ENCODE measurements at places on chromosomes 5 and 9.

GRCh38 chr5:153081385-153081784, 409.1 kb upstream of the GRIA1 start:
- DNase-seq: no peak

DNA sequence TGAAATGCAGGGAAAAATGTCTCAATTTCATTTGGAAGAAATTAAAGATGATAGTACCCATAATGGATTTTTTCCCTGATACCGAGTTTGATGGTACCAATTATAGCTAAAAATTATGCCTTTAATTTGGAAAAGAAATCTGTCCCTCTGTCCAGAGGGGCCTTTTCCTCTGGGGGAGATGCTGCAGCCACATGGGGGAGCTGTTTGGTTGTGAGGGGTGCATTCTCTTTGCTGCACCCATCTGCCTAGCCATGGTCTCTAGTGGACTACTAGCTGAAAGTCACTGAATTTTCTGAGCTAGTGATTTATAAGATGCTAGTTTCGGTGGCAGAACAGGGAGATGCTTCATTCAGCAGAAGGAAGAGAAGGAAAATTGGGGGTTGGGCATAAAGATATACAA, 9.6 kb downstream of the SEC61B start:
- DNase-seq: peak; percentile 9

DNA sequence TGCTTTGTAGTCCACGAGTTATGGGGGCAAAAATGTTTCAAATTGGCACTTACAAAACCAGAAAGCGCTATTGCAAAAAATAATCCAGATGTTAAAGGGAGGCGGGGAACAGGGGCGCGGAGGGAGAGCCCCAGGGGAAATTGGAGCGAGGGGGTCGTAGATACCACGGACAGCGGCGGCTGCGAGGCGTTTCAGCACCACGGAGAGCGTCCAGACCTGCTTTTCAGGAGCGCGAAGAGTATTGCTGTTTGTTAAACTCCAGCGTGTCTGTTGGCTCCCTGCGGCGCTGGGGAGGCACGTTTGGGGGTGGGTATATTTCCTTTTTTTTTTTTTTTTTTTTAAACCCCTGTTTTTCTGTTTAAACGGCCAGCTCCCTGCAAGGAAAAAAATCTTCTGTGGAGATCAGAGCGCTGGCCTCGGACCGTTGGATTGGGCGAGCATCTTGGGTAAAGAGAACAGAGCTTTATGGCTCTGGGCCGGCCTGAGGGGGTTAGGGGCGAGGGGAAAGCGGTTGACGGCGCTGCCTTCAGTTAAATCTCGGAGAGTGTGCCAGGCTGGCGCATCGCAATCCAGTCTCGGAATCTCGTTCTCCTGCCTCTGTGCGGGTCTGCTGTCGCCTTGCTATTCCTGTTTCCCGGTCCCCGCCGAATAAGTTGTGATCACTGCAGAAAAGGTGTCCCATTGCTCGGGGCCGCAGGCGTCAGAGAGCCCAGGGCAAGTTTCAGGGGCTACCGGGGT, at the start of gene GLRA1:
Gene GLRA1, minus strand, starts transcription at position 288 of the 738 bp plus-strand sequence. CDS start 302 bp downstream, outside the sequence.
- peak; percentile 79 for DNase-seq

- DNase-seq: no peak
These were observed 149.6 kb downstream of the ASTN2 start for GRCh38 chr9:117265253-117265652.

- DNase-seq: no peak
These were observed 246.1 kb downstream of the KIF4B start for GRCh38 chr5:155259648-155260047.

DNA sequence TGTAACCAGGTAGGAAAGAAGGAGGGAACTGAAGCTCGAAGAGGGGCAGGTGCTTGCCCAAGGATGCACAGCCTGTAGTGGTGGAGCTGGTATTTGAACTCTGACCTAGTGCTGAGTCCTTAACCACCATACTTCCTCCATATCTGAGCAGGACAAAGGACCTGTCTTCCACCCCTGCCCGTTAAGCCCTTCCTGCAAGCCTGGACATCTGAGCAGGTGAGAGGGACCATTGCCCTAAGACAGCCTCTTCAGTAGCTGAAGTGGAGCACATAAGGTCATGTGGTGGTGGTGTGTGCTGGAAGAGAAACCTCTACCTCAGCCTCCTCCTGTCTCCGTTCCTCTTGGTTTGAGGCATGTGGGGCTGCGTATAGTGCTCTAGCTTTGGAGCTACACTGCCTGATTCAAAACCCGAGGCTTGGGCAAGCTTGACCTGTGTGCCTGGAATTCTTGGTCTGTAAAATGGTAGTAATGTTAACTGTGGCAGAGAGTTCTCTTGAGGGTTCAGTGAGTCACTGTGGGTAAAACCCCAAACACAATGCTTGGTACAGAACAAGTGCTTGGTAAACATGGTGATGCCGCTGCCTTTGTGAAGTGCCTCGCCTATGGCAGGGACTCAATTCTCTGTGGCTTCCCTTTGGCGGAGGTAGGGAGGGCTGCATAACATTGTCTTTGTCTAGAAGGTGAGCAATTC, 7.4 kb downstream of the GALNT10 start:
- no peak for DNase-seq

DNA sequence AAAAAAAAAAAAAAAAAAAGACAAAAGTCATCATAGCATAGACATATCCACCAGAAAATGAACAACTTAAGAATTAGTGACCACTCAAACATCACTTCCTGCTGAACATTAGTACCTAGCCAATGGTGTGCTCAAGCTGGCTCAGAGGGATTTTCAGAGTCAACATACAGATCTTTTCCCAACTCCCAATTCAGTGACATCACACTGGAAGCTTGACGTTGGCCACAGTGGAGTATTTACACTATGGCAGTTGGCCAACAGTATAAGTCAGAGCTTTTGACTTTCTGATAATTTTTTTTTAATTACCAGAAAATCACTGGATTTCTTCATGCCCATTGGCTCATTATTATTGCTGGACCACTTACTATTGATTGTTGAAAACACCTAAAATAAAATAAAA, 383.5 kb downstream of the ARHGEF28 start:
- DNase-seq: no peak

DNA sequence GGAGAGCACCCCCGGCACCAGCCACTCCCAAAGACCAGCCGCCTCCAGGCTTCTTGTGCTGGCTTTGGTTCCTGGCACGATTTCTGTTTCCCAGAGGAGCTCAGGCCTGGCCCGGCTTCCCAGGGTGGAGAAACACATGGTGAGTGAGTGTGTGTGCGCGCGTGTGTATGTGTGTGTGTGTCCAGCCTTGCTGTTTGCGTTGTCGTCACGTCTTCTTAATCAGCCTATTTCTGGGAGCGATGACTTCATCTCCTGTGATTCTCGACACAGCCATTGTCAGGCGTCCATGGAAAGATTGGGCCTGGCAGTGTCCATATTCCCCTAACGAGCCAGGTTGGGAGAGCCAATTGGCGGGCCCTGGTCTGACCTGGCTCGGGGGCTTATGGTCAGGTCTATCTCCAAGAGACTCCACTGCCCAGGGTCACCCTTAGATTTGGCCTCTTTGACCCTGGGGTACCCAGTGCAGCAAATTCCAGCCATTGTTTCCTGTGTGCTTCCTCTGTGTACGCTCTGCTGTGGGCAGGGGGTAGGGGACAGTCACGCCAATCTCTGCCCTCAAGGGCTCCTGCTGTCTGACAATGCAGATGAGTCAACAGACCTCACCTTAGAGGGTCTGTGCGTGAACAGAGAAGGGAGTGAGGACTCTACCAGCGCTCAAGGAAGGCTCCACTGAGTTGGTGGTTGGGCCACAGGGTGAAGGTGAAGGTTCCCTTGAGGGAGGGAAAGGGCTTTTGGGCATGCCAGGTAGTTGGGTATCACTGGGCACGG, 73.8 kb downstream of the DAB2IP start:
- no peak for DNase-seq

DNA sequence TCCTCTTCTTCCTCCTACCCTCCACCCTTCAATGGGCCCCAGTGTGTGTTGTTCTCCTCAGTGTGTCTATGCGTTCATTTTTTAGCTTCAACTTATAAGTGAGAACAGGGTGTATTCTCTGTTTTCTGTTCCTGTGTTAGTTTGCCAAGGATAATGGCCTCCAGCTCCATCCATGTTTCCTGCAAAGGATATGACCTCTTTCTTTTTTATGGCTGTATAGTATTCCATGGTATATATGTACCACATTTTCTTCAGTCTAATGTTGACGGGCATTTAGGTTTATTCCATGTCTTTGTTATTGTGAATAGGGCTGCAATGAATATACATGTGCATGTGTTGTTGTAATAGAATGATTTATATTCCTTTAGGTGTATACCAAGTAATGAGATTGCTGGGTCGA, 634.9 kb upstream of the SEMA6A start:
- no peak for DNase-seq

GRCh38 chr9:91138760-91139159, 223.0 kb downstream of the AUH start:
- DNase-seq: no peak

GRCh38 chr5:54678737-54679136, 161.2 kb downstream of the SNX18 start:
- DNase-seq: no peak

Data from neural crest cell (in vitro differentiated cells).